ENCODE measurements at places on chromosomes 6 and 20. TPM values are rescaled to one million over a fixed set of nuclear protein-coding genes. Genes with fewer than 3 reads are reported as not detected.
A peak's percentile ranks its signal among the peaks of the same experiment; 100 is the strongest.

- DNase-seq: no peak
Observed at GRCh38 chr20:48629069-48629959, 198.5 kb downstream of the PREX1 start.

- DNase-seq: no peak
Observed at GRCh38 chr6:90175627-90176538, 120.8 kb downstream of the BACH2 start.

DNA sequence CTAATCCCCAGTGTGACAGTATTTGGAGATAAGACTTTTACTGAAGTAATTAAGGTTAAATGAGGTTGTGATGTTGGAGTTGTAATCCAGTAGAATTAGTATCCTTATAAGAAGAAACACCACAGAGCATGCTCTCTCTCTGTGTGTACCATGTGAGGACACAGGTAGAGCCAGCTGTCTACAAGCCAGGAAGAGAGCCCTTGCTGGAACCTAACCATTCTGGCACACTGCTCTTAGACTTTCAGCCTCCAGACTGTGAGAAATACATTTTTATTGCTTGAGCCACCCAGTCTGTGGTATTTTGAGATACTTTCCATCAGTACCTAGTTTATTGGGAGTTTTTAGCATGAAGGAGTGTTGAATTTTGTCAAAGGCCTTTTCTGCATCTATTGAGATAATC is 110.2 kb downstream of the PHF3 start:
- DNase-seq: peak; percentile 40

DNA sequence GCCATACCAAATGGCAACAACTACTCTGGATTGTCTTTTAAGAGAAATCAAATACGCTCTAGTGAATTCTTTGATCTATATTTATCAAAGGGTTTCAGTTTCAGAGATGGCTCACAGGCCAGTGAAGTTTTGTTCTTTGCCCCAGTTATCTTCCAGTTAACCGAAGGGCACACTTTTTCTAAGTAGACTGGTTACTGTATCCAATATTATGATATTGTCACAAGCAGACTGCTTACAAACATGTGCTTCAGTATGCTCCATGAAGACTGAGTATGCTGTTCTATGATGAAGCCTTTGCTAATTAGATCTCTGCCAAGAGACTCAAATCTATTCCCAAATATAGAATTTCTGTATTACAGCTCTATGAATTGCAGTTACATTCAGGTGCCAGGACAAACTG is 181.1 kb downstream of the REV3L start:
- DNase-seq: no peak

DNA sequence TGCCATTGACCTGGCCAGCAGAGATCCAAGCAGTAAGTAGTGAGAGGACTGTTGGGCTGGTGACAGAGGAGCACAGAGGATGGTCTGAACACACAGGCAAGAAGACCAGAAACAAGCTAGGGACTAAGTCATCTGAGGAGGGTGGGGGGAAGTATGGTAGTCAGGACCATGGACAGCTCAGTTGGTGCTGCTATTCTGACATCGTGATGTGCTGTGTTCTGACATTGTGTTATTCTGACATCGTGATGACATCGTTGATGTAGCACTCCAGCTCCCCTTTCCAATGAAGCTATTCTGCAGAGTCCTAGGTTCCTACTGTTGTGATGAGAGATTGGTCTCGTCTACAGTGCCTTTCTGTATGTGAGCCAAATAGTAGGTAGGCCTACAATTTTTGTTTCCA is 28.7 kb downstream of the CFAP206 start:
- peak; percentile 53 for DNase-seq

Gene SAPCD1
- total RNA-seq: 1.2 TPM

Gene SLC35D3
- not detected for total RNA-seq

Gene TNFRSF6B
- 2.8 TPM for total RNA-seq
